Fibroblast of upper back skin (primary cell): ENCODE measurements at places on chromosomes 16 and 17.

DNA sequence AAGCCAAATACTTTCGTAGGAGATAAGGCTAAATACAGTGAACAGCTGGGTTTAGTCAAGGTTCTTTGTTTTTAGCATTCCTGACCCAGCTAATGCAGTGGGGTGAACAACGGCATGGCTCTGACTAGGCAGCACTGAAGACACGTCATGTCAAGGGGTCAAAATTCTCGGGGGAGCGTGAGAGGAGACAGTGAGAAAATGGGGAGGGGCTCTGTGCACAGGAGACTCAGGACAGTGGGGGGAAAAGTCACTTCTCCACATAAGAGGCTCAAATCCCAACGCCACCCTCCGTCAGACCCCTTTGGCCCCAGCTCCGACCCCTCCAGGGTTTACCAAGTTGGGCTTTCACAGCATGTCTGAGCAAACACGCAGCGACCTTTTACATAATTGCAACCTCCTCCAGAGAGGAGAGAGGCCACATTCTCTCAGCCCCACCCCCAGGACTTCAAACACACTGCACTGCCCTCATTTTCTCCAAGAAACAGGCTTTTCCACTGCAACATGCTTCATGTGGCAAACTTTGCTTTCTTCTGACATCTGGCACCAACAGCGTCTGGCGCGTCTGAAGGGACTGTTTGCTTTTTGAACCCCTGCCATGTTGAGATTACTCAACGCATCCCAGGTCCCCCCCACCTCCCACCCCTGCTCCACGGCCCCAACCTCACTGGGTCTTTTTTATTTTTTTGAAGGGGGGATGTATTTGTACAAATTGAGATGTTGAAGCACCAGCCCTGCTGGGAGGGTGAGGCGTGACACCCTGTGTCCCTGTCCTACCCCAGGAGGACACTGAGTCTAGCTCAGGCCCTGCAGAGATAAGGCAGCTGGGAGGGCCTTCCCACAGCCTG lies 30.0 kb downstream of the AXIN2 start:
- peak; percentile 84 for DNase-seq

GRCh38 chr16:30485818-30486436 lies 13.4 kb downstream of the ITGAL start:
- peak; percentile 20 for DNase-seq

- no peak for DNase-seq
Observed at GRCh38 chr16:5045499-5046115, 11.9 kb upstream of the NAGPA start.

DNA sequence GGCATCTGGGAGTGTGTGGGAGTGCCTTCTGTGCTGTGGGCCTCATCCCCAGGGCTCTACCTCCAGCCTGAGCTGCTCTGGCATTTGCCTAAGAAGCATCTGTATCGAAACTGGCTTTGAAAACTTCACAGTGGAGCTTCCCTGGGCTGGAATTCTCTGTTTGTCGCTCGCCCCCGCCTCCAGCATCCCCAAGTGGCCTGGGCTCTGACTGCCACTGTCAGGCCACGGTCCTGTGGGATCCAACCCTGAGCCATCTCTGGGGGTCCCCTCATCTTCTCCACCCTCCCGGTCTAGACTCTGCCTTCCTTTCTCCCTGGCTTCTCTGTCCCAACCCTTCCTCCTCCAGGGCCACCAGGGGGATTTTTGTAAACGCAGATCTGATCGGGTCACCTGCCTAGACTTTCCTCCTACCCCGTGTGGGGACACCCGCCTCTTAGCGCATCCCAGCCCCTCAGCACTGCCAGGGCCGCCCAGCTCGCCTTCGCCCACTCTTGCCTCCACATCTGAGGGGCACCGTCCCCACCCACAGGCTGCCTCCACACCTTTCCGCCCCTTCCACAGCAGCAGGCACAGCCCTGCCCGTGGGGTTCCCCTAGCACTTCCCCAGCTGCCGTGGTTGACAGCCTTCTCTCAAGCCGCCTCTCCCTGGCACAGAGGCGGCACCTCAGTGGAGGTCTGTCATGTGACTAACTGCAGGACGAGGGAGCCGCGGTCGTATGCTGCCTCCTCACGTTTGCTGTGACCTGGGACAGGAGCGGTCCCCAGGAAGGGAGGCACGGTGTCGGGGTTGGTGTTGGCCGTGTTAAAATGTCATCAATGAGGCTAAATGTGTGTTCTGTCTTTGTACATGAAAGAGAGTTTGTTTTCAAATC lies 12.0 kb downstream of the TBC1D24 start:
- no peak for DNase-seq

DNA sequence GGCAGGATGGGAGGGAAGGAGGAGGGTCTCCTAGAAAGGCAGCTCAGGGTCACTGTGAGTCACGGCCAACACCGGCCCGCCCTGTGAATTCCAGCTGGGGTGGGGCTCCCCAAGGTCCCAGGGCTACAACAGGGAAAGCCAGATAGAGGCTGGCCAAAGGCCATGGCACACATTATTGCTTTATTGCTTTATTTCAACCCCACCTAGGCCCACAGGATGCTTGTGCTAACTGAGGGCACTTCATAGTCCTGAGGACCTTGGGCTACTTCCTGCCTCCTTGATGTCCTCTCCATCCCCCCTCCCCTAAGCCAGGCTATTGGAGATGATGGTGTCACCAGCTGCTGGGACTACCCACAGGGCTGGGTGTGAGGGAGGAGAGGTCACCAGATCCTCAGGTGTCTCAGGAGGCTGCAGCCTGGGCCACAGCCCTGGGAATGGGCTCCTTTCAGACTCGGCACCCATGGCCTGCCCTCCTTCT lies 26.1 kb downstream of the LRRC75A start:
- DNase-seq, result no peak

DNA sequence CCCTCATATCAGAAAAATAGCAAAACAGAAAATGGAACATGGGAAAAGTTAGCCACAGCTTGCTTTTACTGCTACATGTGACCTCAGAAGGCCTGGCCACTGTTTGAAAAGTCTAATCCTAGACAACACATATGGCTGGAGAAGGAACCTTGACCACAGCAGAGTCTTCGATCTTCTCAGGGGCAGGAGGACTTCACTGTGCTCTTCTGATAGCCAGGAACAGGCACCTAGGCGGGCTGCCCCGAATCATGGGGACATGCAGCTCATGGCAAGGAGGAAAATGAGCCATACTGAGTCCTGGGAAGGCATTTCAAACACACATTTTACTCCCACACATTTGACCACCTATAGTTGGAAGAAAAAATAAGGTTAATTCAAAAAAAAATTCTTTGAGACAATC lies 31.1 kb upstream of the ADORA2B start:
- no peak for DNase-seq

GRCh38 chr16:27977966-27978365 lies 85.5 kb downstream of the GSG1L start:
- DNase-seq, result no peak

GRCh38 chr17:27326051-27326450 lies 32.1 kb downstream of the WSB1 start:
- no peak for DNase-seq

- DNase-seq, result peak; percentile 21
Observed at GRCh38 chr17:50830994-50831393, 4.4 kb upstream of the WFIKKN2 start.

- DNase-seq, result no peak
Observed at GRCh38 chr17:72693151-72693878, 399.2 kb downstream of the SLC39A11 start.

DNA sequence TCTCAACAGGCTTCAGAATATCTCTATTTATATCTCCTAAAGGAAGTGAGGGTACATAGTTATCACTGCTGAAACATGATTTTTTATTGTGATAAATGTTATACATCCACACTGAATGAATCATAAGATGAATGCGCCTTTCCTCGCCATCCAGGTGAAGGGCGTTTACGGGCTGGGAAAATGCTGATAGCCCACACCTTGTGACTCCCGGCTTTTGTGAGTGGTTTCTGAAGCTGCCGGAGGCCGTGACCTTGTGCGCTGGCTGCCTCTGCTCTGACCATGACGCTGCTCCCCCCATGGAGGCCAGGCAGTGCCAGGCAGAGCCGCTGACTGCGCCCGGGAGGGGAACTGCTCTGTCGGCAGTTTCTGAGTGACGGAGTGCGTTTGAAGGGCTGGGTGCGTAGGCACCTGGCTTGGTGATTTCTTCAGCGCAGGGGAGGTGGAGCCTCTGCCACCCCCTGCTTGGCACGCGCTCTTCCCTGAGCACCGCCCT lies 97.2 kb downstream of the RAP1GAP2 start:
- no peak for DNase-seq

DNA sequence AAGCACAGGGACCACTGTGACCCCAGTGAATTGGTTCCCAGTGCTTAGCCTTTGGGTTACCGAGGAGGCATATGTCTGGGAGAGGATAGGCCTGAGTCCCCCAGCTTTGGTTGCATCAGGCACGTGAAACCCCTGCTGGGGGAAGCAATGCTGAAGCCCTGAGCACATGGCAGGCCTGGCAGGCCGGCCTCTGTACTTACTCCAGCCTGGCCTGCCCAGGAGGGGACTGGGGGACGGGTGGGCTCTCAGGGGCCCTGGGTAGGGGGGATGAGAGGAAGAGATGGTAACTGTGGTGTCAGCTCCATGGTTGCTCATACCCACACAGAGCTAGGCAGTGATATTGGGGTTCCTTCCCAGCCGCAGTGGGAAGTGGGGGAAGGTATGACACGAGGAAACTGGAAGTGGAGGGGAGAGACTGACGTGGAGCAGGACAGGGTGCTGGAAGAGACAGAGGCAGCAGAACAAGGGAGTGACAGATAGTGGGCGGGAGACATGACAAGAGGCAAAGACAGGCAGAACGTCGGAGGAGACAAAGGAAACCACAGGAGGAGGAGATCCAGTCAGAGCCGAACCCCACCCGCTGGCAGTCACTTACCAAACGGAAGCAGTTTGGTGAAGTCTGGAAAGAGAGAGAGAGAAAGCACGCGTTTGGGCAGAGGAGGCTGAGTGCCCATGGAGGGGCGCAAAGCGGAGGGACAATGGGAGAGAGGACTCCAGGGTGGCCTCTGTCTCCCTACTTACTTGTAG lies 9.1 kb downstream of the TMEM208 start:
- DNase-seq, result no peak

- DNase-seq, result no peak
Observed at GRCh38 chr16:57916735-57917438, 54.0 kb downstream of the CNGB1 start.

DNA sequence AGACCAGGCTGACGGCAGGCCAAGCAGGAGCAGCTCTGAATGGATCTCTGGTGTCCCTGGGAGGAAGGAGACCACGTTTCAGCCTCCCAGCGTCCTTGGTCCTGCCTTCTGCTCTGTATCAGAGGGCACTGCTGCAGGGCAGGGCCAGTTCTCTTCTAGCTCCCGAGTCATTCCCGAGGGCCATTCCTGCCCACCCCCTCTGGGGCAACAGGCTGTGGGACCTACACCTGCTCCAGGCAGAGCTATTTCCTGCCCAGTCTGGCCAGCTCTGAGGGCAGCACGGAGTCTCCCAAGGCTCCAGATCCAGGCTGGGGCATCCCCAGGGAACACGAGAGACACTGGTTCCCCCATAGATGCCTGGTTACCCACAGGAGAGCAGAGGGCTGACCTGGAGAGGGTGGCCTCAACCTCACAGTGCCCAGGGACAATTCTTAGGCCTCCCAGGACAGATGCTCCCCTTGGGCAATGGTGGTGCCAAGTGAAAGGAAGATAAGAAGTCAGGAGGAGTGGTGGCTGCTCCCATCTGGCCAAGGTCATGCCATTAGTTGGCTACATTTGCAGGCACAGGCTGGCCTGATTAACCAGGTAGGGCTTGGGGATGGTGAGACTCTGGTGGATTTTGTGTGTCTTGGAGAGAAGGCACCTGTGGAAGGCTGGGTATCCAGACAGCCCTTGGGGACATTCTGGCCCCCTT lies 2.0 kb downstream of the WFIKKN2 start:
- DNase-seq, result no peak

GRCh38 chr17:45353043-45353442 lies 36.2 kb upstream of the MAP3K14 start:
- no peak for DNase-seq

GRCh38 chr16:69520800-69521602 lies 44.8 kb upstream of the NFAT5 start:
- DNase-seq, result peak; percentile 77

DNA sequence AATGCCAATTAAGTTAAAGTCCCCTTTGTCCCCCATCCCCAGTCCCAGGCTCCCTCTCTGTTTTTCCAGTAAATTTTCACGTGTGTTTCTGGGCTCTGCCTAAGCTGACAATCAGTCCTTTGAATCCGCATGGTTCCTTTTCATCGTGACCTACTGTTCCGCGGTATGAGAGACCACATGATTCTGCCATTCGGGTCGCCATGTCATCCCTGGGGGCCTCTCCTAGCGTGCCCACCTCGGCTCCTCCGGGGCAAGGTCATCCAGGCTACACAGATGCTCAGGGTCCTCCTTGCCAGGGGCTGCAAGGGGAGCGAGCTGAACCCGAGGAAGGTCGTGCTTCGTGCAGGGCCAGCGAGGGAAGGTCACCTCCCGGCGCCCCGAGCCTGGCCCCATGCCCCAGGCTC lies 157.6 kb downstream of the RAB11FIP4 start:
- DNase-seq, result no peak

DNA sequence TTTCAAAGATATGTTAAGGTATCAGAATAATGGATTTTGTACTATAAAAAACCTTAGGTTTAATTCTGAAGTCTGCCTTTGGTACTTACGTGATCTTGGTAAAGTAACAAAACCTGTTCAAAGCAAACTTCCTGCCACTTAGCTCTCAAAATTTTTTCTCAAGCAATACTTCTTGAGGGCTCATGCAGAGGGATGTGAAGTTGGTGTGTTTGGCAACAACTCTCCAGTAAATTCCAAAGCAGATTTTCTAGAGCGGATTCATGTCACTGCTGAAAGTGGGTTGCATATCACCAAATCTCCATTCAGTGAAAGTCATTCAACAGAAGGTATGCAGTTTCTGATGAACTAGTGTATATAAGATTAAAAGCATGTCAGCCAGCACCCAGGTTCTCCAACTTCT lies 856.7 kb downstream of the CDH8 start:
- DNase-seq, result no peak

GRCh38 chr17:77543801-77544200 lies 403.0 kb downstream of the SEC14L1 start:
- DNase-seq, result no peak

GRCh38 chr17:27669850-27670249 lies 38.9 kb downstream of the LGALS9 start:
- no peak for DNase-seq

DNA sequence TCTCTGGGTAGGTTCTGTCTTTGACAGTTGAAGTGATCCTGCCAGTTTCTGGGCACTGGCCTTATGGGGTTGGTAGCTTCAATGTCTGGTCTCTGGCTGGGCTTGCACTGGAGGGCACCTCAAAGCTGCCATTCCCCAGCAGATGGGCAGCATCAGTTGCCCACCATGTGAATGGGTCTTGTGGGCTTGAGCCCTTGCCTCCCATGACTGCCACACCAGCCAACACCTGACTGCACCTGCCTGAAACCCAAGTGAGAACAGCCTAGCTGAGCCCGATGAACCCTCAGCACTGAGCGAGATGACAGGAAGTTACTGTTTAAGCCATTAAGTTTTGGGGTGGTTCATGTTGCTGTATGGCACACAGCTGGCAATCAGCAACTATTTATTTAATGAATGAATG lies 69.1 kb upstream of the AXIN2 start:
- DNase-seq, result no peak
